ENCODE measurements at places on chromosomes 1 and 21.

- no peak for DNase-seq
These were observed 107.6 kb upstream of the NFIA start for GRCh38 chr1:60974524-60975372.

DNA sequence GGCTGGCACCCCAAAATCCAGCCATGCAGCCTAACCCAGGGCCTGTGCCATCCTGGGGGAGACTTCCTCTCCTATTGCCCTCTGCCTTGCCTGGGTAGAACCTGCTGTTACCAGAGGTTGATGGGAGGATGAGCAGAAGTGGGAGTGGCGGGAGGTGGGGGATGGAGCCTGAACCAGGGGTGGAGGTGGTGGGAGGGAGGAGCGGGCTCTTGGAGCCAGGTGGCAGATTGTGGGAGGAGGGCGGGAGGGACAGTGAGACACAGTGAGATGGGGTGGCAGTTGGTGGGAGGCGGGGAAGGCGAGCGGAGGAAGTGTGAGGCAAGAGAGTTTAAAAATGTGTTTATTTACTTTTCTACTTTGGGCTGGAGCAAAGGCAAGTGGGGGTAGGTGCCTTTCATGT is 87.3 kb downstream of the KCNJ6 start:
- DNase-seq: no peak

DNA sequence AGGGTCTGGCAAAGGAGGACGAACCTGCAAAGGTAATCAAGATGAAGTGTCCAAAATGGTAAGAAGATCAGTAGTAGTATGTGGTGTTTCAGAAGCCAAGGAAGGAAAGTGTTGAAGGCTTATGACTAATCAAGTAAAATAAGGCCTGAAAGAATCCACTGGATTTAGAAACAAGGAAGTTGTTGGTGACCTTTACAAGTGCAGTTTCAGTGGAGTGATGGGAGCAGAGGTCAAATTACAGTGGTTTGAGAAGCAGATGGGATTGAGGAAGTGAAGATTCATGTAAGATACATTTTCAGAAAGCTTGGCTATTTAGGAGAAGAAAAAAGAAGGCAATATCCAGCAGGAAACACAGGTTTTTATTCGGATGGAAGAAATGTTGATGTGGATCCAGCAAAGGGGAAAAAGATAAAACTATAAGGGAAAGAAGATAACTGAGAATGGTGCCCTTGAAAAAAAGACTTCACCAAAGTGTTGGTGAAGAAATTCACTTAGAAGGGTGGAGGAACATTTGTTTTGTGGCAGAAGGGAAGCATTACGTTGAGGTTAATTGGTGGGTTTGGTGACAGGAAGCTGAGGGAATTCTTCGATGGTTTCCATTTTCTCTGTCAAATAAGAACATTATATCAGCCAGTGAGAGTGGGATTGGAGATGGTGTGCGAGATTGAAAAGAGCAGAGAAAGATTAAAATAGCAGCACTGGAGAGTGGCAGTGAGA is 2.1 kb downstream of the ARMH1 start:
- DNase-seq: no peak

GRCh38 chr1:147773215-147773715 is 12.9 kb upstream of the GJA5 start:
- no peak for DNase-seq
